ENCODE measurements at places on chromosomes 16 and 17.

DNA sequence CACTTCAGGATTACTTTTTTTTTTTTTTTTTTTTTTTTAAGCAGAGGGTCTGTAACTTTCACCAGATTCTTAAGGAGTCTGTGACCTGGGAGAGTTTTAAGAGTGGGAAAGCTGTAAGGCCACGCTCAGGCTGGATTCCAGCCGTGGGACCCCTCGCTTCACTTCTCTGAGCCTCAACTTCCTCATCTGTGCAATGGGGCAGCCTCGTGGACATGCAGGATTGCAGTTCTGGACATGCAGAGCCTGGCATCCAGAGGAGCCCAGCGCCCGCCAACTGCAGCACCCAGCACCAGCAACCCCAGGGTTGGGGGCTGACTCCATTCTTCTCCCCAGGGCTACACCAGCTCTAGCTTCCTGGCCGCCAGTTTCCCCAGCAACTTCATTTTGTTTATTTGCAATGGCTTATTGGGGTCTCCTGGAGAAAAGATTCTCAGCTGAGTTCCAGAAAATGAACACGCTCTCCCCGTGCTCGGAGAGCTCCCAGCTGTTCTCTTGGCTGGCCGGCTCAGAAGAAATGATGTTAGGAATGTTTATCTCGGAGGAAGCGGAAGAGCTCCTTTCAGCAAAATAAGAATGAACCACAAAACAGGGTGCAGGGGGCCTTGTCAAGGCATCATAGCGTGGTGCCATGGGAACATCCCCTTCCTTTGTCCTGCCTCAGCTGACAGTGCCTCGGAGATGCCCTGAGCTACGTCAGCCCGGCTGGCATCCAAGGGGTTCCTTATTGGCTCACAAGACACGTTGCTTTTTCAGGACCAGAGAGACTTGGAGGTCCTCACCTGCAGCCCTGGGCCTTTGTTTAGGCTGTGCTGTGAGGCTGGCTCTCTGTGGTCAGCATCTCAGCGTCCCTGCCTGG, 22.9 kb upstream of the ZCCHC14 start:
- H3K4me1 ChIP-seq, result no peaks in the 10 kb centered on the region
- no peak for DNase-seq
- H3K4me3 ChIP-seq, result no peak overlapping the region
- no peaks in the 10 kb centered on the region for H3K36me3 ChIP-seq

DNA sequence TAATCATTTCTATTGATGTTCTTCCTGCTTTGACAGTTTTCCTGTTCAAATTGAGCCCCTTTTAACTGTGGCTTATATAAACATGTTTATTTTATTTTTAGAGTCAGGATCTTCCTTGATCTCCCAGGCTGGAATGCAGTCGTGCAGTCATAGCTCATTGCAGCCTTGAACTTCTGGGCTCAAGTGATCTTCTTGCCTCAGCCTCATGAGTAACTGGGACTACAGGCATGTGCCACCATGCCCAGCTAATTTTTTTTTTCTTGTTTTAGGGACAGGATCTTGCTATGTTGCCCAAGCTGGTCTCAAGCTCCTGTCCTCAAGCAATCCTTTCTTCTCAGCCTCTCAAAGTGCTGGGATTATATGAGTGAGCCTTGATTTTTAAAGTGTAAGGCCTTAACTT, 14.7 kb downstream of the PHKB start:
- H3K36me3 ChIP-seq, result no peaks in the 10 kb centered on the region

DNA sequence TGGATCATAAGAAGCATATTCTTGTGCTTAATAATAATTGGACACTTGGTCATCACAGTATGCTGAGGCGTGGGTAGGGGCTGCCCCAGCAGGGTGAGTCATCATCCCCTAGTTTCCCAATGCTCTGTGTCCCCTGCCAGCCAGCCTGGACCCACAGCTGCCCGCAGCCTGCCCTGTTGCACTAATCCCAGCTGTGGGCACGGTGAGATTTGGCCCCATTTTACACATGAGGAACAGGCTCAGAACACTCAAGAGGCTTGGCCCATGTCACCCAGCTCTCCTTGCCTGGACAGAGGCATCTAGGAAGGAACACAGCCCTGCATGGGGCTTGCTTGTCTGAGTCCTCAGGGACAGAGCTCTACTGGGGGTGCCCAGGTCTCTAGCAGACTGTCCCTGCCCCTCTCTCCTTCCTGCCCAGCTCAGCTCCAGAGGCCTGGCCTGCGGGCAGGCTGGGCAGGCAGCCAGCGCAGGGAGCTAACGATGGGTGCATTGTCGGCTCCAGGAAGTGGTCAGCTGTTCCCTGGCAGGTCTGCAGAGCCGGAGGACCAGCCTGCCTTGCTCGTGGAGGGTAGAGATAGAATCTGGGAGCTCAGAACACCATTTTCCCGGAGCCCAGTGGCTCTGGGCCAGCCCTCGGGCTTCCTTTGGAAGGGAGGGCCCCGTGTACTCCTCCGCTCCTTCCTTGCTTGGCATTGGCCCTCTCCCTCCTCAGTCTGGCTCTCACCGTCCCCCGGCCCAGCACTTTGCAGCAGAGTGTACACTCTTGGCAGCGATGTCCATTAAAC, 189.4 kb downstream of the RAB11FIP4 start:
- H3K27ac ChIP-seq, result no peak overlapping the region
- no peaks in the 10 kb centered on the region for H3K36me3 ChIP-seq
- no peaks in the 10 kb centered on the region for H3K27me3 ChIP-seq
- no peak for DNase-seq
- no peak overlapping the region for H3K4me3 ChIP-seq

DNA sequence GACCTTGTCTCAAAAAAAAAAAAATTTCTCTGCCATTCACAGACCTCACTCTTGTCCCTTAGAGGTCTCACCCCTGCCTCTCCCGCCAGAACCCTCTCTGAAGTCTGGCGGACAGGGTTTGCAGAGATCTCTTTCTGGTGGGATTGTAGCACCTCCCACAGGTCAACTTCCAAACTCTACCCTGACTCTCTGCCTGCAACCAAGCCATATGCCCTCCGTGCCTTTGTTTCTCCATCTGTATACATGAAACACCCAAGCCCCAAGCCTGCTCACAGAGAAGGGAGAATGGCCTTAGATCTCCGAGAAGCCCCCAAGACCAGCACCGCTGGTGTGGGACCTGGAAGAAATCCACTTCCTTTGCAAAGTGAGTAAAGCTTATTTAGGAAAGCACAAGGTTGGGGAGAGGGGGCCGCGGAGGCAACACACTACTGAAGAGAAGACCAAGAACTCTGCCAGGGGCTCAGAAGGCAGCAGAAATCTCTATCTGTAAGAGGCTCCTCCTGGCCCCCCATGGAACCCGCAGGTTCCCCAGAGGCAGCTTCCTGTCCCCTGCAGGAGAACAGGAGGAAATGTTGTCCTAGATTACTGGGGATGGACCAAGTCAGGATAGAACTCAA, 219.9 kb downstream of the C16orf78 start:
- no peaks in the 10 kb centered on the region for H3K36me3 ChIP-seq
- H3K4me3 ChIP-seq, result no peak overlapping the region
- H3K27ac ChIP-seq, result no peak overlapping the region
- no peaks in the 10 kb centered on the region for H3K27me3 ChIP-seq
- H3K4me1 ChIP-seq, result no peaks in the 10 kb centered on the region

- no peak overlapping the region for H3K27ac ChIP-seq
- H3K4me1 ChIP-seq, result no peaks in the 10 kb centered on the region
- no peak overlapping the region for H3K4me3 ChIP-seq
Observed at GRCh38 chr17:49170216-49170615, 37.6 kb downstream of the B4GALNT2 start.

DNA sequence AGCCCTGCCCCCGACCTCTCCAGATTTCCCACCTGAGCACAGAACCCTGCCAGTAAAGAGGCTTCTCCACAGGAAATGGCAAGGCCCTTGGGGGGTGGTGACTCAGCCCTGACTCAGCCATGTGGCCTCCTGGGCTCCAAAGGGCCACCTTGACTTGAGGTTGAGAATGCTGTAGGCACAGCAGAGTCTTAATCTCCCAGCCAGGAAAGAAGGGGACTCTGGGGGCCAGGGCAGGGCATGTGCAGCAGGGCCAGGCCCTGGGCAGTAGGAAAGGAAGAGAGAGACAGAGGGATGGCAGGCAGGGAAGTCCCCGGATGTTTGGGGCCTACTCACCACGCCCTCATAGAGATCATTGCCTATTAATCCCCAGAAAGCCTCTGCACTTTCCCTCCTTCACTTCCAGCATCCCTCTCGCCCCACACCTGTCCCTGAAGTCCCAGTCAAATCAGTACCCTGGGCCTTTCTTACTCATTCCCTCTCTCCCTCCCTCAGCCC, 4.8 kb upstream of the ITGA3 start:
- peak; percentile 48 for DNase-seq
- H3K36me3 ChIP-seq, result no peaks in the 10 kb centered on the region
- H3K4me1 ChIP-seq, result peaks cover 33% of the 10 kb centered on the region
- no peak overlapping the region for H3K4me3 ChIP-seq

DNA sequence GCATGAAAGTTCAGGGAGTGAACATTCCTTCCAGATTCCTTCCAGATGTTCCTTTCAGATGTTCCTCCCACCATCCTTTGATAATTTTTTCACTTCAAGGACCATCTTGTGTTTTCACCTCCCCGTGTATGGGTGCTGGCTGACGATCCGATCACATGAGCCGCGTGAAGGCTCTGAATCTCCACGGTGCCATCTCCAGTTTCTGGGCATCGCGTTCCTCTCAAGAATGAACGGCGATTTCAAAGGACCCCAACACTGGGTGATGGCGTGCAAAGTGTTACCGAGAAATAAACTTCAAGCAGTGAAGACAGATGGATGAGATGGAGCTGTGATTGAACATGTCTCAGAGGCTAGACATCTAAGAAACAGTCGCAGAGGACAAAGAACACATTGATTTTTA, 245.3 kb downstream of the GSG1L start:
- peaks cover 8% of the 10 kb centered on the region for H3K4me1 ChIP-seq
- H3K27ac ChIP-seq, result no peak overlapping the region
- H3K36me3 ChIP-seq, result no peaks in the 10 kb centered on the region
- no peaks in the 10 kb centered on the region for H3K27me3 ChIP-seq

GRCh38 chr16:57240851-57241250, 4.2 kb upstream of the ARL2BP start:
- DNase-seq, result no peak
- H3K27me3 ChIP-seq, result no peaks in the 10 kb centered on the region
- H3K4me1 ChIP-seq, result no peaks in the 10 kb centered on the region
- H3K36me3 ChIP-seq, result peaks cover 4% of the 10 kb centered on the region

- no peak overlapping the region for H3K4me3 ChIP-seq
- H3K4me1 ChIP-seq, result peaks cover 25% of the 10 kb centered on the region
- H3K27ac ChIP-seq, result no peak overlapping the region
- DNase-seq, result no peak
- H3K36me3 ChIP-seq, result no peaks in the 10 kb centered on the region
- no peaks in the 10 kb centered on the region for H3K27me3 ChIP-seq
Observed at GRCh38 chr16:57611706-57612105, 16.7 kb upstream of the ADGRG1 start.

GRCh38 chr16:18941471-18941870, 15.3 kb upstream of the SMG1 start:
- DNase-seq, result no peak
- no peaks in the 10 kb centered on the region for H3K27me3 ChIP-seq
- H3K27ac ChIP-seq, result no peak overlapping the region
- H3K36me3 ChIP-seq, result no peaks in the 10 kb centered on the region

DNA sequence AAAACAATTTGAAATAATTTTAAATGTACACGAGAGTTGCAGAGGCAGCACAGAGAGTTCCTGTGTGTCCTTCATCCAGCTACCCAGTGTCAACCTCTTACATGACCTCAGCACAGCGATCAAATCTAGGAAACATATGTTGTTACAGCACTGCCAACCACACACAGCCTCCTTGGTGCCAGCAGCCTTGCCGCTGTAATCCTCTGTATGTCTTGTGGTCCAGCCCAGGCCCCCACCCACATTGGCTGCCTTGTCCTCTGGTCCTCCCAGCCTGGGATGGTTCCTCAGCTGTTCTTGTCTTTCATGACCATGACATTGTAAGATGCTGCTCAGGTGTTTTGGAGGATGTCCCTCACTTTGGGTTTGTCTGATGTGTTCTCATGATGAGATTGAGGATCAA, 178.0 kb downstream of the RPTOR start:
- no peak overlapping the region for H3K27ac ChIP-seq
- H3K36me3 ChIP-seq, result no peaks in the 10 kb centered on the region
- H3K27me3 ChIP-seq, result no peaks in the 10 kb centered on the region
- H3K4me3 ChIP-seq, result no peak overlapping the region

DNA sequence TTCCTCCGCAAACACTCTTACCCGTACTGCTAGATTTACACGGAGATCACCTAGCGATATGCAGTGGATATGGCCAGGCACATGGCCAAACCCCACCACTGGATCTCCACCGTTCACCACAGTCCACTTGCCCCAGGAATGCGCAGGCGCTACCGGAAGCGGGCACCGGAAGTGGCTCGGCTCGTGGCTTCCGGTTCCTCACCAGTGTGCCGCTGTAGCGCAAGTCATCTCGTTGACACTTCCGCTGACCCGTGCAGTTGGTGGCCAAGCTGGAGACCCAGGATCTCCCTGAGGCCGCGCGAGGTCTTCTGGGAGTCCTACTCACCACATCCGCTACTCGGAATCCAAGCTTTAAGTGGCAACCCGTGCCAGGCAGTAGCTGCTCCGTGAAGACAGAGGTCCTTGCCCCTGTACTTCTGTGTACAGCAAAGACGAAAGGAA, 11.5 kb downstream of the ZNF597 start:
- H3K4me1 ChIP-seq, result no peaks in the 10 kb centered on the region
- no peaks in the 10 kb centered on the region for H3K27me3 ChIP-seq
- no peaks in the 10 kb centered on the region for H3K36me3 ChIP-seq
- no peak for DNase-seq

DNA sequence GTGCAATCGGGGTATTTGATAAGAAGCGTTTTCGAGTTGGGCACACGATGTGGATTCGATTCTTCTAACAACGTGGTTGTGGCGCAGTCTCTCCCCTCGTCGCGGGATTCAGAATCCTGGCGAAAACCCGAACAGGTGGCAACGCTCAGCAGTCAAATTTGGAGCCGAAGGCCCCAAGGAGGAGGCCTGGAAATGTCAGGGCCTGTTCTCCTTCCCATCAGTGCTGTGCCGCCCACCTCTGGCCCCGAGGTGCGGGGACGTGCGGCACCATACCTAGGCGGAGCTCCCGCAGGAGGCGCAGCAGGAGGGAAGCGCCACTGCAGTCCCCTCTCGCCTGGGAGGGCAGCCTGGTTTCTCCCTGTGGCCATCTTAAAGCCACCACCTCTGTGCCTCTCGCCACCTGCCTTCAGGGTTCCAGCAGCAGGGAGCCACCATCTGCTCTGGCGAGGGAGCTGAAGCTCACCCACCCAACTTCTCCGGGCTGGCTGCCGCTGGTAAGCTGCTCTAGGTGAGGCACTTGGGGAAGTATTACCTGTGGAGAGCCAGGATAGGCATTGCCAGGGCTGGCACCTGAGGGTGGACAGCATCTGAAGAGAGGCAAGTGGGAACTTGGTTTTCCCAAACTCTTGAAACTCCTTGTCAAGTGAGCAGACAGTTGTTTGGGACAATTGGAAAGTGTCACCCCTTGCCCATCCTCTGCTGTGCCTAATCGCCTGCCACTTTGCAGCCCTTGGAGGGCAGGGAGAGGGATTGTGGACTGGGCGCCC, 2.6 kb upstream of the AATF start:
- H3K27me3 ChIP-seq, result no peaks in the 10 kb centered on the region
- H3K27ac ChIP-seq, result no peak overlapping the region
- no peak overlapping the region for H3K4me3 ChIP-seq
- H3K4me1 ChIP-seq, result peaks cover 8% of the 10 kb centered on the region
- no peak for DNase-seq
- no peaks in the 10 kb centered on the region for H3K36me3 ChIP-seq

GRCh38 chr16:70687102-70687511, 1.3 kb upstream of the MTSS2 start:
- no peak for DNase-seq
- peaks cover 29% of the 10 kb centered on the region for H3K4me1 ChIP-seq
- no peaks in the 10 kb centered on the region for H3K27me3 ChIP-seq
- peaks cover 2% of the 10 kb centered on the region for H3K36me3 ChIP-seq
- H3K27ac ChIP-seq, result peak overlapping the region; percentile 69

GRCh38 chr16:76947749-76948148, 243.2 kb upstream of the MON1B start:
- H3K36me3 ChIP-seq, result no peaks in the 10 kb centered on the region
- no peak overlapping the region for H3K27ac ChIP-seq
- no peak for DNase-seq
- no peaks in the 10 kb centered on the region for H3K27me3 ChIP-seq
- no peaks in the 10 kb centered on the region for H3K4me1 ChIP-seq
